ENCODE measurements at places on chromosomes 6 and 20. TPM values are rescaled to one million over a fixed set of nuclear protein-coding genes. Genes with fewer than 3 reads are reported as not detected.

DNA sequence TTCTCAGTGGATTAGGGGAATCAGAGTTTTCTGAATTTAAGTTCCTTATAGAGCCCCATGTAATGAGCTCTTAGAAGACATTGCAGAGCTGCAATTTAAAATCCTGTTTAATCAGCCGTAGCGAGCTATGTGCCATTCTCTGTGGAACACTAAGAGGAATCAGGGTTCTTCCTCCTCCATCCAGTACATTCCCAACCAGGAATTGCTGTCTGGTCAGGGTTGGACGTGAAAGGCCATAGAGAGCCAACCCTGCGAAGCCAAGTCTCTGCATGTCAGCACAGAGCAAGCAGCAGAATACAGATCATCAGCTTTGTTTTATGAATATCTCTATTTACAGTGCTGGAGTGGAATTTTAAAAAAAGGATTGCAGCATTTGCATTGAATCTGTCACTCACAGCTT, 366.0 kb downstream of the LAMA2 start:
- DNase-seq, result no peak

The TBXT gene
- not detected for total RNA-seq

GRCh38 chr6:150406948-150407347, 38.1 kb downstream of the IYD start:
- no peak for DNase-seq

GRCh38 chr20:5511082-5511481, 194.3 kb upstream of the PROKR2 start:
- no peak for DNase-seq

The ADGRB3 gene
- 0.84 TPM for total RNA-seq

DNA sequence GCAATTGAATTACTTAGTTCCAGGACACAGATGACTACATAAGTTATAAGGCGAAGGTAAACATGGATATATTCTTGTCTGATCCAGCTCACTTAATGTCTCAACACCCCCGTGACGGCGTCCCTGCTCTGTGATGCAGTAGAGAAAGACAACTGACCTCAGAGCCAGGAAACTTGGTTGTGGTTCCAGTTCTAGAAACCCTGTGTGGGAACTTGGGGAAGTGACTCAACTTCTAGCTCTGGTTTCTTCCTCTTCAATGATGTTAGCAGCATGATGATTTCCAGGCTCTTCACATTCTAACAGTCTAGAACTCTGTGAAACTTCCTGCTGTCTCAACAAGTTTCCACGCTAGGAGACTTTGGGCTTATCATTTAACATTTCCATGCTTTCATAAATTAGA, 18.4 kb downstream of the LAMA4 start:
- no peak for DNase-seq

DNA sequence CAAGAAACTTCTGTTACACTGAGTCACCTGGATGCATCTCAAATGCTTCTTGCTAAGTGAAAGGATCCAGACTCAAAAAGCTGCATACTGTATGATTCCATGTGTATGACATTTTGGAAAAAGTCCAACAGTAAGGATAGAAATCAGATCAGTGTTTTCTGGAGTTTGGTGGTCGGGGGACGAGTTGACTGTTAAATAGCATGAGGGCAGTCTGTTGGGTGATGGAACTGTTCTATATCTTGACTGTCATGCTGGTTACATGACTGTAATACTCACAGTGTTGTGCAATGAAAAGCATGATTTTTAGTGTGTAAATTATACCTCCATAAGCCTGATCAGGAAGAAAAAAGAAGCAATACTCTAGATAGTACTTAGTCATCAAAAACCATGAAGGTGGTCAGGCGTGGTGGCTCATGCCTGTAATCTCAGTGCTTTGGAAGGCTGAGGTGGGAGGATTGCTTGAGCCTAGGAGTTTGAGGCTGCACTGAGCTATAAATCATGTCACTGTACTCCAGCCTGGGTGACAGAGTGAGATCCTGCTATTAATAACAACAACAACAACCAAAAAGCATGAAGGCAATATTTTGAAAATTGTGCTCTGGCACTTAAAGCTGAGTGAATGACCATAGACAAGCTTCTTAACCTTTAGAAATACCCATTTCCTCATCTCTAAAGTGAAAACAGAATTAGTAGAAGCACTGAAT, 30.5 kb upstream of the SASH1 start:
- no peak for DNase-seq

DNA sequence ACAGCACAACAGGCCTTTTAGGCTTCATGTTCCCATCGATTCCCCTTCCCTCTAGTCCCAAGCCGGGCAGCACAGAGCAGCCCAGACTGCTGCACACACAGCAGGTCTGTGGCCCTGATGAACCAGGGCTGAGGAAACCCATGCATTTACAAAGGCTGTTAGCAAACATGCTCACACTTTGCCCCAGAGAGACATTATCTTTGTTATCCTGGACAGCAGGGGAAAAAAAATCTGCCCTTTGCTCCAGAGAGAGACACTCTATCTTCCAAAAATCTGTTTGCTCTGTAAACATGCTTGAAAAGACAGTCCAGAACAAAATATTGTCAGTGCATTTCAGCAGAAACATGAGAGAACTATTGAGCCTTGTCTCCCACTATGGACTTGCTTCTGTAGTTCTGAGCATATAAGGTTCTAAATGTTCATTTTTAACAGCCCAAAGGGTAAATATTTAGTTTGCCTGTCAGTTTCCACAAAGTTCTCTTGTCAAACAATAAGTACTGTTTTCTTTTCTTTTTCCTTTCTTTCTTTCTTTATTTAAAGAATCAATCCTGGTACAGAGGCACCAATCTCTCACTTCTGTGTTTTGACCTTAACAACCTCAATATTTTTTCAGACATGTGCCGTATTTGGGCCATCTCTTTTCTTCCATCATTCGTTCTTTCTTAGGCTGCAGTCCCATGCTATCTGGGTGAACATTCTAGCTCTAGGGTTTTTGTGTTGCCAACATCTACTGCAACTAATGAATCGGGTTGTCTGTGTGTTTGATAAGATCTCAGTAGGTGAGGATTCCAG, 468.0 kb downstream of the EPM2A start:
- no peak for DNase-seq

DNA sequence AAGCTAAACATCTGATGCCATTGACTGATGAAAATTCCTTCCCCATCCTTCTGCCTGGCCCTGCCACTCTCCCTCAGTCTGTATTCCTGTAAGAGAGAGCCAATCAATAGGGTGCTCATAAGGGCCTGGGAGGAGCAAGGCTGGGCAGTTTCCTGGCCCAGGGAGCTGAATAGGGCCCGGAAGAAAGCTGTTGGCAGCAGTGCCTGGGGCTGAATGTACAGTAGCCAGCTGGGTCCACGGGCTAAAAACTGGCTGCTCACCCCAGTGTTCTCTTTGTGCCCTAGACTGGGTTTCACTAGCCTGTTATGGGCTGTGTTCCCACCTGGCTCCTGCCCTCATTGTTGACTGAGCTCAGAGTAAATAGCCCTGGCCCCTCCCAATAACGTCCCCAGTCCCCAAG, 1.7 kb upstream of the WFDC2 start:
- no peak for DNase-seq

DNA sequence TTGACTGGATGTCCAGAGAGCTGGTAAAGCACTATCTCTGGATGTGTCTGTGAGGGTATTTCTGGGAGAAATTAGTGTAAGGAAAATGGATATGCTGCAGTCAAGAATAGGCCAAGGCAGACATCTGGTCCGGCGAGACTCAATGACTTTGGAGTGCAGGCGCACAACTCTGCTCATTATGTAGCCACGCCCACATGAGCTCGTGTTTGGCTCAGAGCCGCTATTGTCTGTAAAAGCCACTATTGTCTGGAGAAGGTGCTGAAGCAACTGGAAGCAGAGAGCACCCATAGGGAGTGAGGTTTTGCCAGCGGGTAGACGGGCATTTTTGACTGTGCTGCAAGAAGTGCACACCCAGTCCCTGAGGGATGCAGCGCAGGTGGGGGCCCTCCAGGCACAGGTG, 305.0 kb upstream of the POU3F2 start:
- no peak for DNase-seq

The PCIF1 gene
- total RNA-seq, result 21.7 TPM

The MLN gene
- not detected for total RNA-seq

DNA sequence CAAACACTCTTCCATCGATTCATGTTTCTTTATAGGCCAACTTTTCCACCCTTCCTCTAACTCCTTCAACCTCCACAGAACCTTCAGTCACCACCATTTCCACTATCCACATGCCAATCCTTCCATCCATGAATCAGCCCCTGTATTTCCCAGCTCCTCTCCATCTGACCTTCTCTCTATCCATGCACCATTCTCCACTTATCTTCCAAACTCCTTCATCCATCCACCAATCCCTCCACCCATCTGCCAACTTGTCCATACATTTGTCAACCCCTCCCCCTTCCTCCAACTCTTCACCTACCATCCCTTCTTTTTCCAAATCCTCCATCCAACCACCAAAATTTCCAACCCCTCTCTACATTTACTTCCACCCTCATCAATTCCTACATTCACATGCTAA, 49.9 kb downstream of the MAFB start:
- DNase-seq, result no peak

DNA sequence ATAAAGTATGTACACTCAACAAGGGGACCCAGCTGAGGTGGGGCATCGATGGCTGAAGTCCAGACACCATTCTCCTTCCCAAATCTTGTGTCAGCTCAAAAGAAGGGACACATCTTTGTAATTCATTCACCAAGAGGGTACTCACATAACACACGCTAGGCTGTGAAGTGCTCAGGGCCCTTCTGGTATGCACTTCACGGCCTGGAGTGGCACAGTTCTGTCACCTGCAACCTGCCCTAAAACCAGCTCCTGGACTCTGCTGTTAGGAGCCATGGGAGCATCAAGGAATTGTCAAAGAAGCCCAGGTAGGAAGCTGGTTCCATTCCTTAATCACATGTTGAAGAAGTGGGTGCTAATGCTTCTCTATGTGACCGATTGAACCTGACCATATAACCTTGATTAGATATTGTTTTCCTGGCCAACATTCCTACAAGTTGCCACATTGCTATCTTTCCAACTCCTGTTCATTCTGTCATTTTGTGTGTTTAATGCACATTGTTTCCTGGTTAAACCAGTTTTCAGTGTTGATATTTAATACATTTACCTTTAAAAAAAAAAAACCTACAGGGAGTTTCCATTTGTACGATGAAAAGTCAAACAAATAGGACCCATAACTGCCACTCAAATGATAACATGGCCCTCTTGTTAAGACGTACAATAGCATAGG, 127.3 kb downstream of the TNFRSF21 start:
- no peak for DNase-seq

- DNase-seq, result no peak
Observed at GRCh38 chr6:148524976-148525375, 182.3 kb downstream of the SASH1 start.

DNA sequence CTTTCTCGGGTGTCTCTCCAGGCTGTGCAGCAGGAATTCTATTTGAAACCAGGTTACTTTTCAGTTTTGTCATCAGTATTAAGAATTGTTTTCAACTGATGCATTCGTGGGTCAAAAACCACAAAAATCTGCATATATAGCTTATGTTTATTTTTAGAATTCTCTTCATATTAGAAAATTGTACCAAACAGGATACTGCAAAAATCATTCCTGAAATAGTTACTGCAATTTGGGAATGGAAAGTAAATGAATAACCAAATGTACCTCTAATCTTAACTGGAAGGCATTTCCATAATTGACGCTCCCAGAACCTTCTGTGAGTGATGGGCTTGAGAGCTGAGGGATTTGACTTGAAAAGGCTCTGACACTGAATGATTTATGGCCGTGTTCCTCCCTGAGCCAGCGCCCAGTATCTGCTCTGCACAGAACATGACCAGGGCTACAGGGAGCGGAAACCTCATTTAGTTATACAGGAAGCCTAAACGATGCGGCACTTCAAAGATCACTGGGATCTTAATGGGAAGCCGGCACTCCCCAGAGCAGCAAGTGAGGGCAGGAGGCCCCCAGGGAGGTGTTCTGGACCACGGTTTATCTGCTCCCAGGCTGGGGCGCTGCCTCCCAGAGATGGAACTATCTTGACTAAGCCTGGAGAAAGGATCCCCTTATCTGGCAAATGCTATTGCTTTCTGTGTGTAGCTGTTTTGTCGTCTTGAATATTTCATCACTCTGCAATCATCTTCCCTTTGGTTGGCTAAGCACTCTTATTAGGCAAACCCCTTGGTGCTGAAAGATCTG, 446.0 kb downstream of the QKI start:
- no peak for DNase-seq

GRCh38 chr6:7332090-7332745, 19.2 kb upstream of the SSR1 start:
- no peak for DNase-seq

DNA sequence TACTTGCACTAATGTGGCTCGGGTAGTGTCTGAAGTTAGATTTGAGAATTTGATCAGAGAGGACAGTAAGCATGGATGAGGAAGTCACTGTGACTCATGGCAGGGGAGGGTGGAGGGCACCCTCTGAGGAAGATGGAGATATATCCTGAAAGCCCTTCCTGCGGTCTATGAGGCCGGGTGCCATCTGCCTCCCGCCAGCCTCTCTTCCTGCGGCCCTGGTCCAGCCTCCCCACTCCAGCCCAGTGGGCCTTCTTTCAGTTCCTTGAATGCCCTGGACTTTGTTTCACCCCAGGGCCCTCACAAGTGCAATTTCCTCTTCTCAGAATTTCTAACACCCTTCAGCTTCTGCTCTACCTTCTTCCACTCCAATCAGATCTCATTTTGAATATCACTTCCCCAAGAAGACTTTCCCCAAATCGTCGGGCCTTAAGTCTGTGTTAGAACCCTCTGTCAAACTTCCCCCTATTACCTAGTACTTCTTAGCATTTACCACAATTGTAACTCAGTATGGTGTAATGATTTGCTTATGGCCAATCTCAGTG, 20.2 kb upstream of the TNFAIP3 start:
- DNase-seq, result no peak

DNA sequence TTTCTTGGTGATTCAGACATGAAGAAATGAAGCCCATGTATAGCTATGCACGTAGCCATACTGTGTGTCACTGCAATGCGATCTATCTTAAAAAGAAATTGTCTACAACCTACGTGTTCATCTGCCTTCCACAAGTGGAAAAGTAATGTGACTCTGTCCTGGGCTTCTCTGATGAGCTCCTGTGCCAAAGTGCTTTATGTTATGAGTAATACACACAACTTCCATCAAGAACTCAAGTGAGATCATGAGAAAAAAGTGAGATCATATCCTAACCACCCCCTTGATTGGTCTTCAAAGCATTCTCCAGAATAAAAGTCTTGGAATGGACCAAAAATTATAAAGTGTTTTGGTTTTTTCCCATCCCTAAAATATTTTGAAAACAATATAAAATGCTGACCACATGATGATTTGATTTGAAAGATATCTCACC, 114.3 kb downstream of the DST start:
- no peak for DNase-seq

DNA sequence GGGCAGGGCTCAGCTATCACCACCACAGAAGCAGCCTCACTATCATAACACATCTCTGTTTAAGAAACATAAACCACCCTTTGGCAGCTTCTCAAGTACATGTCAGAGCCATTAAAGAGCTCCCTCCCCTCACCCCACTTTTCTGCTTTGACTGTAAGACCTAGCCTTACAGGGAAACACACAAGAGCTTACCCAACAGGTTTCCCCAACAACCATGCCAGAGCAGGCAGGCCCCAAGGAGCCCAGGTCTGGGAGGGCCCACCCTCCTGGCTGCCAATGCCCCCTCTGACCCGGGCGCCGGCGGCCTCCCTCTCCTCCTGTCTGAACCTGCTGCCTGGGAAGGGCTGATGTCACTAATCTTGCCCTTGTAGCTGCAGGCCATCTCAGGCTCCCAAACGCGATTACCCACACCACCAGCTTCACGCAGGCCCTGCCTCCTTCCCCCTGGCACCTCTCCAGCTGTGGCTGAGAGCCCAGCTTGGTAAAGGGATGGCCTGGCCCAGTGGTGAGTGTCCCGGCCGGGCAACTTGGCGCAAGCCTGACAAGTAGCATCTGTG, 402.0 kb downstream of the MAFB start:
- no peak for DNase-seq

The CALHM5 gene
- total RNA-seq, result 1.0 TPM

The TOP1 gene
- total RNA-seq, result 70.6 TPM

The GABRR1 gene
- total RNA-seq, result not detected
